ENCODE measurements at places on chromosomes 1 and 21.

DNA sequence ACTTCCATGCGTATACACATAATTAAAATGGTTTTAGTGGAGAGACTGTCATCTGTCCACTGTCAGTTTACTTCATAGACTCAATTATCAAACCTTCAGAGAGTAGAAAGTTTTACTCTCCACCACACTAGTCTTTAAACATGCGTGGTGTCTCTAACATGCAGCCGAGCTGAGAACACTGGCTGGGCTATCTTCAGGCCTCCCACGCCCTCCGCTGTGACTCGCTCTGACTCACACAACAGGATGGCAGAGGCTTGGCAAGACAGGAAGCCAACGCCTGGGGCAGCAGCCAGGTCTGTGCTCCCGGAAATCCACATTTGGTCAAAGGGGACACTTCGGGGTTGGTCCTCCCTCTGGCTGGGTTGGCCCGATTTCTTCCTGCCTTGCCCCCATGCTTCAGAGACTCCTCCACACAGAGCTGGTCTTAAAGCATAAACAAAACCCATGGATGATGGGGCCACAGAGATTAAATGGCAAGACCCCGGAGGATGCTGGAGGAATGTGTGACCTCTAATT, 22.7 kb upstream of the IFNGR2 start:
- peaks cover 19% of the 10 kb centered on the region for H3K4me1 ChIP-seq
- peaks cover 4% of the 10 kb centered on the region for H3K27me3 ChIP-seq
- H3K27ac ChIP-seq = peak overlapping the region; percentile 60
- H3K36me3 ChIP-seq = no peaks in the 10 kb centered on the region

GRCh38 chr1:47972864-47973432, 24.2 kb downstream of the TRABD2B start:
- H3K36me3 ChIP-seq = no peaks in the 10 kb centered on the region
- DNase-seq = no peak
- H3K27me3 ChIP-seq = no peaks in the 10 kb centered on the region

DNA sequence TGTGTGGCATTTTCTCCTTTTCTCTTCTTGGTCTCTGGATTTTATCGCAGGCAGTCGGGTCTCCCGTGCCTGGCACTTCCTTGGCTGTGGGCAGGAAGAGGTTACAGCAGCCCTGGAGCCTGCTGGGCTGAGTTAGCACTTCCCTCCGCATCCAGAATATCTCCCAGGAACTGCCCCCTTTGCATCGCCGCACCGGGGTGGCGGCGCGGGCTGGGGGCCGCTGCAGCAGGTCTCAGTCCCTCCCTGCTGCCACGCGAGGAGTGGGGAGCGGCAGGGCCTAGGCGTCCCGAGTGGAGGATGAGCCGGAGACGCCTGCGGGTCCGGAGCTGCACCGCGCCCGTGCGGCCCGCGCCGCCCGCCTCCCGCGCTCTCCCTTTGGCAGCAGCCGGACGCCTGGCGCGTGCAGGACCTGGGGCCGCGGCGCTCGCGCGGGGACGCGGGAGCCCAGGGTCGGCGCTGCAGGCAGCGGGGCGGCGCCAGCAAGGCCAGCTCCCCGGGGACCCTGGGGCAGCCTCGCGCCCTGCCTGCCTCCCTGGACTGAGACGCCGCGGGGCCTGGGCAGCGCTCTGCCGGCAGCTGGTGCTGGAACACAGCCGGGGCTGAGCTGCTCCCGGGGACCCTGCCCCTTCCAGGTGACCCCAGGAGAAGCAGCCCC, 192.8 kb downstream of the PRDM2 start:
- peaks cover 47% of the 10 kb centered on the region for H3K27me3 ChIP-seq
- peak; percentile 27 for DNase-seq
- no peak overlapping the region for H3K27ac ChIP-seq
- H3K36me3 ChIP-seq = no peaks in the 10 kb centered on the region
- peak overlapping the region; percentile 37 for H3K4me3 ChIP-seq

- H3K27ac ChIP-seq = no peak overlapping the region
- H3K4me3 ChIP-seq = no peak overlapping the region
- peaks cover 2% of the 10 kb centered on the region for H3K4me1 ChIP-seq
- no peaks in the 10 kb centered on the region for H3K27me3 ChIP-seq
- DNase-seq = peak; percentile 35
- H3K36me3 ChIP-seq = no peaks in the 10 kb centered on the region
These were observed 100.2 kb downstream of the DISP1 start for GRCh38 chr1:222914861-222915632.

- no peak overlapping the region for H3K4me3 ChIP-seq
- H3K36me3 ChIP-seq = peaks cover 5% of the 10 kb centered on the region
- H3K4me1 ChIP-seq = no peaks in the 10 kb centered on the region
- no peak for DNase-seq
These were observed 64.1 kb downstream of the RPAP2 start for GRCh38 chr1:92362970-92363369.

GRCh38 chr1:208173749-208174148, 70.4 kb downstream of the PLXNA2 start:
- no peak overlapping the region for H3K4me3 ChIP-seq
- peaks cover 58% of the 10 kb centered on the region for H3K4me1 ChIP-seq
- H3K36me3 ChIP-seq = peaks cover 29% of the 10 kb centered on the region
- no peaks in the 10 kb centered on the region for H3K27me3 ChIP-seq
- DNase-seq = no peak

DNA sequence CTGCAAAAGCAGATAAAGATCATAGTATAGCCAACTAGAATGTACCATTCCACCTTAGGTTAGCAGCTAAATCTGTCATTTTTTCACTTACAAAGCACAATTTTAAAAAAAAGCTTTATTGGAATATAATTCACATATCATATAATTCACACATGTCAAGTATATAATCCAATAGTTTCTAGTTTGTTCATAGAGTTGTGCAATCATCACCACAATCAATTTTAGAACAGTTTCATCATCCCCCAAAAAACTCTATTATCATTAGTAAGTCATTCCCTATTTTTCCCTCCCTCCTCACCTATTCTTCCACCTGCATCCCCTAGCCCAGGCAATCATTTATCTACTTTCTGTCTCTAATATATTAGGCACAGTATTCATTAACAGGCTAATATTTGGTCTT, 32.0 kb upstream of the INSL5 start:
- H3K36me3 ChIP-seq = no peaks in the 10 kb centered on the region
- H3K27me3 ChIP-seq = no peaks in the 10 kb centered on the region
- H3K27ac ChIP-seq = no peak overlapping the region
- H3K4me1 ChIP-seq = no peaks in the 10 kb centered on the region
- DNase-seq = no peak

Measured in muscle of leg (tissue), 16 donors.